ENCODE measurements at places on chromosomes 6 and 20. TPM values are rescaled to one million over a fixed set of nuclear protein-coding genes. Genes with fewer than 3 reads are reported as not detected.
A peak's percentile ranks its signal among the peaks of the same experiment; 100 is the strongest.

Gene RREB1
- 38.4 TPM for total RNA-seq

Gene TAAR1
- total RNA-seq, result not detected

- no peak for DNase-seq
Measured at GRCh38 chr6:20416567-20417345, 15.1 kb downstream of the E2F3 start.

DNA sequence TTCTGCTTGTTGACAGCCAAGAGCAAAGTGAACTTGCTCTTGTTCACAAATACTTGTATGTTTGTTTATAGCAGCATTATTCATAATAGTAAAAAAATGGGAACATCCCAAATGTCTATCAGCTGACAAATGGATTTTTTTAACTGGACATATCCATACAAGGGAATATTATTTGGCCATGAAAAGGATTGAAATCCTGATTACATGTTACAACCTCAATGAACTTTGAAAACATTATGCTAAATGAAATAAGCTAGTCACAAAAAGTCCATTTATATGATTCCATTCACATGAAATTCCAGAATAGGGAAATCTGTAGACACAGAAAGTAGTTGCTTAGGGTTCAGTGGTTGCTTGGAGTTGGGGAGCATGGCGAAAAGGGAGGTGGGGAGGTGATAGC, 28.4 kb upstream of the BAG2 start:
- no peak for DNase-seq

GRCh38 chr6:92706976-92707375, 712.4 kb downstream of the EPHA7 start:
- no peak for DNase-seq

GRCh38 chr20:53036992-53037391, 64.8 kb downstream of the TSHZ2 start:
- DNase-seq, result no peak

GRCh38 chr6:37048851-37049757, 43.6 kb downstream of the FGD2 start:
- DNase-seq, result no peak

DNA sequence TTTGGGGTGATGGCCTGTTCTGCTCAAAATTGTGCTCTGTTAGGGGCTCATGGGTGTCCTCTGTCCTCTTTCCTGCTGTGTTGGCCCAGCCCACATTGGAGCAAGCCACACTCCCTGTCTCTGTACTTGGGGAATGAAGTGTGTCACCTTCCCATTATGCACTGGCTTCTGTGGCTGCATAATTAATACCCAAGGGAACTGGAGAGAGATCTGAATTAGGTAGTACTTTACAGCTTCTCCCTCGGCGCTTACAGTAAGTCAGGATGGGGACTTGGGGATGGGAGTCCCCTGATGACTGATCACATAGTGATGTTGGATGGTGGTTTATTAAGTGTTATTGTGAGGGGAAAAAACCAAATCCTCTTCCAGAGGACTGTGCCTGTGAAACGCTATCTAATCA, 116.6 kb downstream of the FOXO3 start:
- no peak for DNase-seq

DNA sequence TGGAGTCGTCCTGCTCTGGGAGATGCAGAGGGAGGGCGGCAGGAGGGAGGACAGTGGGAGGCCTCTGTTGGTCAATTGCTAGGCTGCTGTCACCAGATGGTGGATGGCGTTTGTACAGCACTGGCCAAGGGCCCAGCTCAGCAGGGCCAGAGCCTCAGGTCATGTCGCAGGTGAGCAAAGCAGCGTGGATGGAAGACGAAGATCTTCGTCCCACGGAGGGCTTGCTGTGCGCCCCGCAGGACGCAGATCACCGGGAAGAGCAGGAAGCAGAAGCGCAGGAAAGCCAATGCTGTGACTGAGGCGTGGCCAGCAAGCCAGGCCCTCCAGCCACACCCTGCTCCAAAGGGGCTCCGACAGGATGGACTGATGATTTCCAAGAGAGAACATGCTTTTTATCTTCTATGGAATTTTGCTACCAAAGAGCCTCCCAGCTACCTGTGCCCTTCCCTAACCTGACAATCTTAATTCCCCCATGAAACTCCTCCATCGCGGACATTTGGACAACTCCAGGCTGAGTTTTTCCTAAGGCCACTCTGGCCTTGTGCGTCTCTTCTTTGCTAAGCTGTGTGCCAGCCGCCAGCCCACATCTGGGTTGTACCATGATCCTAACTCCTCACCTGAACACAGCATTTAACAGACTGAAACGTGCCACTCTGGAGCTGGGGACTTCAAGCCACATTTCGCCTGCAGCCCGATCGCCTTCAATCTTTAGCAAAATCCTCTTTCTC, 3.5 kb upstream of the SLCO4A1 start:
- no peak for DNase-seq

- DNase-seq, result peak; percentile 18
Measured at GRCh38 chr6:143575440-143575839, 63.9 kb upstream of the FUCA2 start.

GRCh38 chr6:75115481-75115880, 90.4 kb downstream of the COL12A1 start:
- no peak for DNase-seq
